Heart right ventricle (tissue), 16 donors: ENCODE measurements at places on chromosomes 12 and 14.

DNA sequence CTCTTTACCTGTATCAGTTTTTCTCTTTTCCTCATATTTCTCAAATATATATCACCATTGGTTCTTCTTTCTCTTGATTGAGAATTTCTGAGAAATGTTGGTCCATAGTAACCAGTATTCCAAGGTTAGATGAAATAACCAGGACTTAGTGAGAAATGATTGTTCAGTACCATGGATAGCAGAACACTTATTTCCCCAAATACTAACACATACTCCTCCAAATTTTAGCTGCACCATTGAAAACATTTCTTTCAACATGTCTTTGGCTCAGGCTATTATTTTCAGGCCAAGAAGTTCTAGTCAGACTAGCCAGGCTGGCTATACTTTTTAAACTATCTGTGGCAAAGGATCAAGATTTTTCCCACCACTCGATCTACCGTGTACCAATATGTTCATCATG, 113.3 kb downstream of the PTPRO start:
- no peak for DNase-seq

DNA sequence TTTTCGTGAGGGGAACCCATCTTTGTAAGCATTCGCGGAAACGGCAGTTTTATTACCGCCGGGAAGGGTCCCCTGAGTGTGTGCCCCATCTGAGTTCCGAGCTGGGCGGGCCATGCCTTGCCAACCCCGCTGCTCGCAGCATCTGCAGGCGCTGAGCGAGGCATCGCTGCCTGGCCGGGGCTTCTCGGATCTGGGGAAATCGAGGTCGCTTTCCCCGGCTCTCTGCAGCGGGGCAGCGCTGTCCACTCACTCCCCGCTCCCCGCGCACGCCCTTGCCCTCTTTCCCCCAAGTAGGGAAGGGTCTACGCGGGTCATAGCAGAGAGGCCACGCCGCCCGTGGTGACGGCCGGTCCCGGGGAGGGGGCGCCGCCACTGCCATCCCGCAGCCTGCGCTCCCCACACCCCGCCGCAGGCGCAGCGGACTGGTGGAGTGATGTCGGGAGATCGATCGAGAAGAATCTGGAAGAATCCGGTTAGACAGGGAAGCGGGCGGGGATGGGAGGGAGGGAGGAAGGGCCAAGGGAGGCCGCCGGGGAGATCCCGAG, 507 bp upstream of the FKBP4 start:
- DNase-seq, result no peak

DNA sequence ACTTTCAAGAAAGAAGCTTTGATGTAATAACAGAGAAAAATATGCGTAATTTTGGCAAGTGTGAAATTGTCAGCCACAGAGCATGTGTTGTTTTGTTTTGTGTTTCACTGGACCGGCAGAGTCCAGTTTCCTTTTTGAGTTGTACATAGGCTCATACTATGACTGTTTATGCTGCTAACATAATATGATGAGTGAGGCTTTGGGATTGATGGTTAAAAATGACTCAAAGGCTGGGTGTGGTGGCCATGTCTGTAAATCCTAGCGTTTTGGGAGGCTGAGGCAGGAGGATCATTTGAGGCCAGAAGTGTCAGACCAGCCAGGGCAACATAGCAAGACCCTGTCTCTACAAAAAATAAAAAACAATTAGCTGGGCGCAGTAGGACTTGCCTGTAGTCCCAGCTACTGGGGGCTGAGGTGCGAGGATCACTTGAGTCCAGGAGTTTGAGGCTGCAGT, 487.9 kb downstream of the PCNX1 start:
- DNase-seq, result no peak

DNA sequence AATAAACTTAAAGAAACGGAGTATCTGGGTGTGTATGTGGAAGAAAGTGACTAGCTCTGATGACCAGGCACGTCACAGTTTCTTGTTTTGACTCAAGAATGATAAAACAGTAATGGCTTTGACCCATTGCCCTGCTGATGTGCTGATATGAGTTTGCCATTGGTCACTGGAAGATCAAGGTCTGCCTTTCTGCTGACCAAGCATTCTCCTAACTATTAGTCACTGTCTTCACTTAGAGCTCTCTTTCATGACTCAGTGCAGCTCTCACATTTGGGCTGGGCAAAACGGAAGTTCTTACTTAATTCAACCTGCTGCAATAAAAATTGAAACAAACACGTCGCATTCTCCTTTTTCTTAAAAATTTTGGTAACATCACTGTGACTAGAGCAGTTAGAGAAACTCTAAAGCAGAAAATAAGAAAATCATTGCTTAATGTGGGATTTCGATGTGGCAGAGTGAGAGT, 366.7 kb downstream of the BTG1 start:
- DNase-seq, result no peak

DNA sequence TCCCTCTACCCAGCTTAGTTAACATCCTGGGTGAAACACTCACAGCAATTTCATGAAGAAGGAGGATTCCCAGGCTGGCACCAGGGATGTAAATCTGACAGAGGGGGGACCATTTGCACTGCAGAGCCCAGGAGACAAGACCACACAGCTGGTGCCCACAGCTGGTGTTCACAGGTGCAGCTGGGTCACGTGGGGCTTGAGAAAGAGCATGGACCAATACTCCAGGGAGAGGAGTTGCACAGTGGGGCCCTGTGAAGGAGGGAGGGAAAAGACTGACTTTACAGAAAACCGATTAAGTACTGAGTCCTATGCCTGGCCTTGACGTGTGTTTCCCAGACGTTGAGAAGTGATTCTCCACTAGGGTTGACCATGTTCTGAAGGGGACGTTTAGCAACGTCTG, 1316.7 kb upstream of the TMEM132C start:
- DNase-seq, result no peak

- DNase-seq, result no peak
Observed at GRCh38 chr12:90399357-90399756, 555.6 kb downstream of the CCER1 start.

DNA sequence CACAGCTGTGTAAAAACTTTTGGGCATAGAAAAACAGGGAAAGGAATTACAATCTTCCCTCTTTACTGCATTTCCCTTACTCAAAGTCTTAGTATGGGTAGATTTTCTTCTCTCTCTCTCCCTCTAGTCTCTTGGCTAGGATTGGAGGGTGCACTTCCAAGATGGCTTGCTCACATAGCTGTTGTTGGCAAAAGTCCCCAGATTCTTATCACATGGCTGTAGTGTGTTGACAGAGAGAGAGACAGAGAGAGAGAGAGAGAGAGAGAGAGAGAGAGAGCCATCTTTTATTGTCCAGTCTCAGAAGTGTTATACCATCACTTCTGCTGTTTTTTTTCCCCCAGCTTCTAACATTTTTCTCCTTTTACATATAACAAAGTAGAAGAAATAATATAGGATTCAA, 6.3 kb upstream of the OR4E2 start:
- no peak for DNase-seq

DNA sequence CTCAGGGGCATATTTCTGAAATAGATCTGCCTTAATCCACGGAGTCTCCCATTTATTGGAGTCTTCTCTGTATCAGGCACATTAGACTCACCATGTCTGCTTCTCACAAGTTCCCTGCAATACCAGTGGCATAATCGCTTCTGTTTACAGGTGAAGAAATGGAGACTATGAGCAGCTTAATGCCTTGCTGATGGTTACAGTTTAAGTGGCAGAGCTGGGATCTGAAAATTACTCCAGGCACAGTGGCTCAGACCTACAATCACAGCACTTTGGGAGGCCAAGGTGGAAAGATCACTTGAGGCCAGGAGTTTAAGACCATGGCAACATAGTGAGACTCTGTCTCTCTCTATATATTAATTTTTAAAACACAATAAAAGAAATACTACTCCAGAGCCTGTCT, 7.3 kb upstream of the RIC8B start:
- DNase-seq, result no peak
